ENCODE measurements at places on chromosomes 2 and 18.

DNA sequence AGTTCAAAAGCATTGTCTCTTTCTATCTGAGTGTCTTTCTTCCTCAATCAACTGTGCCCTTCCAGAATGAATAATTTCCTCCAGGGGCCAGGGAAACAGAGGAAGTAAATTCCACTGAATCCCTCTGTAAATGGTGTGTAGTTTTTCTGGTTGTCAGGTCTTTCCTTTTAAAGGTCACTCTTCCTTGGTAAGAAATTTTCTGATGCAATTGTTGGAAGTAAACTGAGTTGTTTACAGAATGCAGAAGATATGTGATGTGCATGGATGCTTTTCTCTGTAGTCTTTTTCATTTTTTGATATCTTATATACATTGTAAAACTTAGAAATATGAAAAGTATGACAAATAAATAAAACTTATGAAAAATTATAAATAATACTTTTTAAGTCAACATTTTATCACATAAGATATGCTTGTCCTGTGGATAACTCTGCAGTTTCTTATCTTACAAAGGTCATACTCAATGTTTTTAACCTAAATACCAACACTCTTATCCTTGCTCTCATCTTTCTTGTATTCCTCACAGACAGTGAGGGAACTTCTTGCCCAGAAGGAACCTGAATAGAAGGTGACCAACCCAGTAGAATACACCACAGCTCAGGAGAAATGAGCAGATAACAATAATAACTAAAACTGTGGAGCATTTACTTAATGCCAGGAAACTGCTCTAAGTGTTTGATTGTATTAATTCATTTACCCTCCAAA lies 234.5 kb downstream of the METTL4 start:
- no peak for DNase-seq

GRCh38 chr18:51038110-51038509 lies 8.1 kb downstream of the SMAD4 start:
- no peak for DNase-seq

DNA sequence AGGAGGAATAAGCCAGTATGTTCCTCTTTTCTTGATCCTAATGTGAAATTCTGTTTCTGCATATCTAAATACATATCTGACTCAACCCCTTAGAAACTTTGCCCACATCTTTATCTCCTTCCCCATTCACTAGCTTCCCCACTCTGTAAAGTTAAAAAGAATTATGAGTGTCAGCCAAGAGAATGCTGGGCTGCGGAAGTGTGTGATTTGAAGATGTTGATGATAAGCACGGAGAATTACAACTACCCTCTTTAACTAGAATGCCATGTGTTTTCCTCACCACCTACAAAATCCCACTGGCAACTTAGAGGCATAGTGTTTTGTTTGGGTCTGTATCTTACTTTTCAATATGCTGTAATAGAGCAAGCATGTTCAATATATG lies 490.4 kb upstream of the FANCL start:
- DNase-seq, result no peak

DNA sequence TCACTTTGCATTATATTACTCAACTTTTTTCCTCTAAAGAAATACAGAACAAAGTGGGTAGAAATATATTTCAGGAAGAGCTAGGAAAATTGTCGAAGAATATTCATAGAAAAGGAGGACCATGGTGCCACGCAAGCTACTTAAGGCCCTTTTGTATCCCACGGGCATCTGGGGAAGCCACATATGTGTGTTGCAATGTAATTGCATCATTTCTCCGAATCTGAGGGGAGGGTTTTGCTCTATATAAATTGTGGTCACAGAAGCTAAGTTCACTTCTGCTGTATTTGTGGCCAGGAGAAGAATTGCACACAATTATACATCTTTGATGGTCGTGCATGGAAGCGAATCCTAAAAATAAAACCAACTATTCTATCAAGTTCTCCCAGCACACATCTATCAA lies 360.3 kb downstream of the IRS1 start:
- no peak for DNase-seq

- no peak for DNase-seq
These were observed 74.1 kb downstream of the KLHL29 start for GRCh38 chr2:23459032-23459431.

DNA sequence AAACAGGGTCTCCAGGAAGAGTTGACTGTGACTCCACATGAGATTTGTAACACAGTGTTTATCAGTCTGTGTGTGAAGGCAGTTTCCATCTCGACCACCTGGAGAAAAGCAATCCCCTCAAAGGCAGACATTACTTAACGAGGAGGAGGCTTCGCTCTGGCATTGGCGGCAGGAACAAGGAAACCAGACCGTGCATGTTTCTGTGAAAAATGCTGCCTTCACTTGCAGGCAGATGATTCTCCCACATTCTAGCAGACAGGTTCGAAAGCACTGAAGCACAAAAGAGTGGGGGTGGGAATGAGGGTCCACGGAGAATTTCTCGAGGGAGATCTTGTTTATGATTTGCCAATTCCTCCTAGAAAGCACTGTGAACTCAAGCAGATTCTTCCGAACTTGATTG lies 414.0 kb downstream of the SLC4A3 start:
- DNase-seq, result no peak
